AG09309 (cell line): ENCODE measurements at places on chromosomes 11 and 22.

GRCh38 chr11:31895926-31896325 lies 84.8 kb upstream of the PAX6 start:
- DNase-seq, result no peak

DNA sequence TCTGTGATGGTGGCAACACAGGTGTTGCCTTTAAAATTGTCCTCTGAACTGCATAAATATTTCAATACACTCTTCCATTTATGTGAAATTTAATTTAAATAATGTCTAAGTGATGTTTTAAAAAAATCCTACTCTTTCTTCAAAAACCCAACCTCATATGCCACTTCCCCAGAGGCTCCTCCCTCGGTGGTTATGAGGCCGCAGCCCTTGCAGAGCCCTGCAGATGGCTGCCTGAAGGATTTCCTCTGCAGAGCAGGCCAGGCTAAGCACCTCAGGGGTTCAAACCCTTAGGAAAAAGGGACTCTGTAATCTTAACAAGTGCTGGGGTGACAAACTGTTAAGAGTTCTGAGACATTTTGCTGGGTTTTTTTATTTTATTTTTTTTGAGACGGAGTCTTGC lies 25.2 kb downstream of the MORC2 start:
- DNase-seq, result no peak

DNA sequence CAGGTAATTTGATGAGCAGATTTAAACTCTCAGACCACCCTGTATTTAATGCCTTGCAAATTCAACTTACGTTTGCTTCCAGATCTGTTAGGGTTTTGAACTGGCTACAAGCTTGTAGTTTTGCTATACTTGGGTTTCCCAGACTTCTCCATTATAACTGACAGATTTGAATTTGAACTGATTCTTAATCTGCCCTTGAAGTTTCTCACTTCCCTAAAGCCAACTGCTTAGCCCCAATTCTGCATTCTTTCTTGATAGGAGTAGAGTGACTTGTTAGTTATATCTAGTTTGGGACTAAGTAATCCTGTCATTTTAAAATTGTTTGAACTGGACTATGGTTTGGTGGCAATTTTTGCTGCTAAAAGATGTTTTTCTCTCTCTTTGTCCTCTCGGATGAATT lies 9.7 kb downstream of the LAYN start:
- DNase-seq, result no peak

DNA sequence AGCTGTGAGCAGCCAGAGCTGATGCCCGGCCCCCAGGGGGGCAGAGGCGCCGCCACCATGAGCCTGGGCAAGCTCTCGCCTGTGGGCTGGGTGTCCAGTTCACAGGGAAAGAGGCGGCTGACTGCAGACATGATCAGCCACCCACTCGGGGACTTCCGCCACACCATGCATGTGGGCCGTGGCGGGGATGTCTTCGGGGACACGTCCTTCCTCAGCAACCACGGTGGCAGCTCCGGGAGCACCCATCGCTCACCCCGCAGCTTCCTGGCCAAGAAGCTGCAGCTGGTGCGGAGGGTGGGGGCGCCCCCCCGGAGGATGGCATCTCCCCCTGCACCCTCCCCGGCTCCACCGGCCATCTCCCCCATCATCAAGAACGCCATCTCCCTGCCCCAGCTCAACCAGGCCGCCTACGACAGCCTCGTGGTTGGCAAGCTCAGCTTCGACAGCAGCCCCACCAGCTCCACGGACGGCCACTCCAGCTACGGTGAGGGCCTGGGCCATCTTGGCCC lies 6.1 kb downstream of the CDC42EP1 start:
- no peak for DNase-seq

DNA sequence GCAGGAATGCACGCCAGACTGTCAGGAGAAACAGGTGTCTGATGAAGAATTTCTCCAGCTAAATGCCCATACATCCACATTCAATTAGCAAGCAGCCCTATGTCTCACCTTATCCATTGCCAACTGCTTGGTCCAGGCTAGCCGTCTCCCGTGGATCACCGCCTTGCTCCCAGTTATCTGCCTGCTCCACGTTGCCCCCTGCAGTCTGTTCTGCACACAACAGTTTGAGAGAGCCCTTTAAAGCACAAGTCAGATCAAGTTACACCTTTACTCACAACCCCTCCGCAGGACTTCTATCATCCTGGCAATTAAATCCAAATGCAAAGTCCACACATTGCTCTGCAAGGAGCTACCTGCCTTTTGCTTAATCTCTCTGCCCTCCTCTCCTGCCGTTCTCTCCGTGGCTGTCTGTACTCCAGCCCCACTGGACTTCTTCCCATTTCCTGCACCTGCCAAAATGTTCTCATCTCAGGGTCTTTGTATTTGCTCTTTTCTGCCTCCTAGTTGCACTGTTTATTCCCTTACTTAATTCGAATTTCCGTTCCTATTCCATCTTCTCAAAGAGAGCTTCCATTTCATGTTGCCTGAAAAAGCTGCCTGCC lies 185.3 kb upstream of the LARGE1 start:
- no peak for DNase-seq

- no peak for DNase-seq
Measured at GRCh38 chr11:67256477-67257135, 9.7 kb upstream of the GRK2 start.

GRCh38 chr22:42473484-42474193 lies 41.4 kb upstream of the NFAM1 start:
- DNase-seq, result peak; percentile 20

DNA sequence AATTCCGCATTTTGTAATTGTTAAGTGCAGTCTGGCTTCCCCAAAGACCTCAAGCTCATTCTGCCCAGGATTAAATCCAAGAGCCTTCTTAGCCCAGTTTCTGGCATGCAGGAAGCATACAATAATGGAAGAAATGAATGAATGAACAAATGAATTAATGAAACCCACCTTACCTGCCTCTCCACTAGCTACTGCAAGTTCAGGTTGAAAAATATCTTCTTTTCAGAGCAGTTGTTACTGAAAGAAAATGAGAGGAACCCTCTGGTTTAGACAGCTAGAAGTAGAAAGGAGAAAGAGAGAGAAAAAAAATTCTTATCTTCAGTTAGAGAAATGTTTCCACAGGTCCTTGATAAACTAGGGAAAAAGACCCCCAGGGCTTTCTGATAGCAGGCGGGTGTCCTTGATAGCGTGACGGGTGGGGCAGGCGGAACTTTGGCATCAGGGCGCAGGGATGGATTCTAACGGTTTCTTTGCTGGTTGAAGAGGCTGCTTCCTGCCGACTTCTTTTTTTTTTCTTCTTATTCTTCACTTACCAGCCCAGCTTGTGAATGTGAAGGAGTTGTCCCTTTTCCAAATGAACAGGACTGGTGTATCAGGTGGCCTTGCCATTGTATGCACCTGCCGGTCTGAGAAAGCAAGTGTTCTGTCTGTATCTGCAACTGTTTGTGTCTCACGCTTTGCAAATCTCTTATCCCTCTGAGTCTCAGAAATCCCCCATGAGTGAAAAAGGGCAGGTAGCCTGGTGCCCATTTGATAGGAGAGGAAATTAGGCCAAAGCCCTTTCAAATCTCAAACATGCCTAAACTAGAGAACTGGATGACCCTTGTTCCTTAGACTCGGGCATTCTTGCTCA lies 10.0 kb downstream of the LMO2 start:
- no peak for DNase-seq

- DNase-seq, result peak; percentile 89
Measured at GRCh38 chr11:57778318-57779037, 16.9 kb downstream of the CTNND1 start.

- no peak for DNase-seq
Measured at GRCh38 chr11:122359081-122359571, 243.1 kb upstream of the BLID start.

- DNase-seq, result no peak
Measured at GRCh38 chr11:79353706-79354105, 87.1 kb downstream of the TENM4 start.
